ENCODE measurements at places on chromosomes 7 and 10.

GRCh38 chr10:3165196-3165595 is 7.4 kb downstream of the PITRM1 start:
- H3K4me3 ChIP-seq: no peak overlapping the region
- no peaks in the 10 kb centered on the region for H3K27me3 ChIP-seq
- H3K27ac ChIP-seq: no peak overlapping the region
- DNase-seq: no peak

GRCh38 chr7:45399069-45399468 is 175.1 kb upstream of the ADCY1 start:
- H3K4me1 ChIP-seq: no peaks in the 10 kb centered on the region
- no peak overlapping the region for H3K27ac ChIP-seq
- H3K27me3 ChIP-seq: no peaks in the 10 kb centered on the region
- no peak overlapping the region for H3K4me3 ChIP-seq
- no peak for DNase-seq

DNA sequence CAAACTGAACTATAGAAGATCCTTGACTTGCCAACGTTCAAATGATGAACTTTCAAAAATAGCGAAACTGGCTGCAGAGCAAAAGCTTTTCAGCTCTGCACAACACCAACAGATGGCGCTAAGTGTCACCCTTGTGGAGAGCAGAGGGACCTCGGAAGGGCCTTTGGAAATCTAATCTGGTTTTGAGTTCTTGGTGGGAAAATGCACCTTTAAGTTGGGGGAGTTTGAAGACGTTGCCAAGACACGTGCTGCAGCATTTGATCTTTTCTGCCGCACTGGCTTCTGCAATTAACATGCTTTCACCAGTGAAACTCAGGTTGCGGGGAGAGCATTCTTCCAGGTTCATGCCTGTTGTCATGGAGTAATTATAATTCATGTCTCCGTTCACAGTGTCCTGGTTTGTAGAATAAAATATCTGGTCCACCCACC is 26.3 kb upstream of the WDR11 start:
- H3K36me3 ChIP-seq: no peaks in the 10 kb centered on the region
- no peaks in the 10 kb centered on the region for H3K27me3 ChIP-seq
- DNase-seq: no peak
- no peak overlapping the region for H3K27ac ChIP-seq
- no peaks in the 10 kb centered on the region for H3K4me1 ChIP-seq
- H3K4me3 ChIP-seq: no peak overlapping the region

- H3K4me3 ChIP-seq: peak within 1 kb of the TSS; percentile 60
- peak; percentile 68 for DNase-seq
- H3K27ac ChIP-seq: peak within 1 kb of the TSS; percentile 90
- no peaks in the 10 kb centered on the region for H3K27me3 ChIP-seq
- no peaks in the 10 kb centered on the region for H3K36me3 ChIP-seq
These were observed at the start of gene JAZF1 for GRCh38 chr7:28180364-28181147. JAZF1 (minus strand) TSS chr7:28180795.

- H3K27ac ChIP-seq: no peak overlapping the region
- H3K4me1 ChIP-seq: no peaks in the 10 kb centered on the region
- DNase-seq: no peak
- H3K4me3 ChIP-seq: no peak overlapping the region
- H3K27me3 ChIP-seq: no peaks in the 10 kb centered on the region
These were observed 82.5 kb downstream of the SLC35B4 start for GRCh38 chr7:134234216-134234615.

DNA sequence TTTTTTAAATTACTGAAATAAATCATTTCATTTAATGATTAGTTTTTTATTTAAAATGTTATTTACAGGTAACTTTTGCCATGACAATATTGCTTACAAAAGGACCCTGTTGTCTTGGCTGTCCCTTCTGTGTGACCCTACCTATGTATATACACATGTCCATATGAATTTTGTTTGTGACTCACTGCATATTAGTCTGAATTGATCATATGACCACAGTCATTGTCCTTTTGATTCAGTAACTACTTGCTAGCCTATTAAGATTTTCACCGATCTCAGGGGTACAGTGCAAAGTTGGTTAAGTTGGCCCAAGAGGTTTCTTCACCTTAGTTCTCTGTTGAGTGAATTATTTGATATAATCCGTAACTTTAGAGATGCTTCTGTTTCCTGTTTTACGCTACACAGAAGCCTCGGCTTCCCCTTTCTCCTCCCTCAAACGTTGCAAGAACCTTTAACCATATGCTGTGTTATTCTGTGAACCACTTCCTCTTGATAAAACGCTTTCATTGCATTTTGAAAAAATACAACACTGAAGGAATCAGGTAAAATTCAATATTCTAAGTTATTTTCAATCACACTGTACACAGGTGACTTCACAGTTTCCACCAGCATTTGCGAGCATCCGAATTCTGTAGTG is 43.9 kb downstream of the APBB1IP start:
- H3K27me3 ChIP-seq: no peaks in the 10 kb centered on the region
- DNase-seq: no peak
- H3K27ac ChIP-seq: no peak overlapping the region

DNA sequence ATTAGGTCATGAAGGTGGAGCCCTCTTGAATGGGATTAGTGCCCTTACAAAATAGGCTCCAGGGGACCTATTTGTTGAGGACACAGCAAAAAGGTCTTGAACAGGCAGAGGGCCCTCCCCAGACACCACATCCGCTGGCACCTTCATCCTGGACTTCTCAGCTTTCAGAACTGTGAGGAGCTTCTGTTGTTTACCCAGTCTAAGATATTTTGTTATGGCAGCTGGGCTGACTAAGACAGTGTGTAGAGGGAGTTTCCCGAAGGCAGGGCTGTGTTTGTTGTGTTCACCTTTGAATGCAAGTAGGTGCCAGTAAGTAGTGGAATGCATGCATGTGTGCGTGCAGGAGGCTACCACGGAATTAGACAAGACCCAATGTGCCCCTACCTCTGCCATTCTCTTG is 106.7 kb downstream of the PTPRE start:
- no peak overlapping the region for H3K27ac ChIP-seq
- H3K36me3 ChIP-seq: no peaks in the 10 kb centered on the region
- no peak overlapping the region for H3K4me3 ChIP-seq
- peaks cover 25% of the 10 kb centered on the region for H3K4me1 ChIP-seq

GRCh38 chr10:95304463-95304862 is 13.7 kb upstream of the PDLIM1 start:
- H3K4me3 ChIP-seq: no peak overlapping the region
- DNase-seq: no peak
- peaks cover 46% of the 10 kb centered on the region for H3K4me1 ChIP-seq
- H3K27ac ChIP-seq: no peak overlapping the region
- H3K36me3 ChIP-seq: no peaks in the 10 kb centered on the region

DNA sequence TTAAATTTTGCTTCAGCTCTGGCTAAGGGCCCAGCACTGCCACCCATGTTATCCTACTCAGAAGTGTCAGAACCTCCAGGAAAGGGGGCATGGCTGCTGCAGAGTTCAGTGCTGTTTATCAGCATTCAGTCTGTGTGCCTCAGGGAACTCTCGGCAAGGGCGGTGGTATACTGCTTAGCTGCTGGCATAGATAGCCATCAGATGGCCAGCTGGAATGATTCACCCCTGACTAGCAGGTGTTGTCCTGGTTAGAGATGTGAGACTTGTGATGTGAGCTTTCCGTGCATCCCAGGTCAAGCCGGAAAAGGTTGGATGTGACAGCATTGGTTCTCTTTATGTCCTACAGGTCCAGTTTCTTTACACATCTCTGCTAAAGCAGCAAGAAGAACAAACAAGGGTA is 22.1 kb downstream of the CEP55 start:
- peaks cover 16% of the 10 kb centered on the region for H3K4me1 ChIP-seq
- DNase-seq: no peak
- no peaks in the 10 kb centered on the region for H3K36me3 ChIP-seq
- H3K27me3 ChIP-seq: no peaks in the 10 kb centered on the region
- H3K4me3 ChIP-seq: no peak overlapping the region

DNA sequence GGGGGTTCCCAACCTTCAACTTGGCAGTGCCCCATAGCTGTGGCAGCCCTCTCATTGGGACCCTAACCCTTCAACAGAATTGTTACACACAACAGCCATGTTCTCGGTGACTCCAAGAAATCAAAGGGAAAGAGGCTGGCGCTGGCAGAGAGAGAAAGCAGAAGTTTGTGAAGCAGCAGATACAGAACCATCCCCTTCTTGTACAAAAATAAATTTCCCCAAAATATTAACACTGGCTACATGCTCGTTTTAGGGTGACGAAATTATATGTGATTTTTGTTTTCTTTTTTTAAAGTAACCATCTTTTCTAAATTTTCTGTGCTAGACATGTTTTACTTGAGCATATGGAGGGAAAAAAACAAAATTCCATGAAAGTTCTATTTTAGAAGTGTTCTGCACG is 45.2 kb upstream of the SAMD8 start:
- H3K36me3 ChIP-seq: no peaks in the 10 kb centered on the region

GRCh38 chr10:98445200-98445812 is 1.4 kb downstream of the HPS1 start:
- H3K4me1 ChIP-seq: peaks cover 14% of the 10 kb centered on the region
- H3K27me3 ChIP-seq: no peaks in the 10 kb centered on the region
- peak overlapping the region; percentile 90 for H3K27ac ChIP-seq
- no peak for DNase-seq
- H3K4me3 ChIP-seq: peak overlapping the region; percentile 67

DNA sequence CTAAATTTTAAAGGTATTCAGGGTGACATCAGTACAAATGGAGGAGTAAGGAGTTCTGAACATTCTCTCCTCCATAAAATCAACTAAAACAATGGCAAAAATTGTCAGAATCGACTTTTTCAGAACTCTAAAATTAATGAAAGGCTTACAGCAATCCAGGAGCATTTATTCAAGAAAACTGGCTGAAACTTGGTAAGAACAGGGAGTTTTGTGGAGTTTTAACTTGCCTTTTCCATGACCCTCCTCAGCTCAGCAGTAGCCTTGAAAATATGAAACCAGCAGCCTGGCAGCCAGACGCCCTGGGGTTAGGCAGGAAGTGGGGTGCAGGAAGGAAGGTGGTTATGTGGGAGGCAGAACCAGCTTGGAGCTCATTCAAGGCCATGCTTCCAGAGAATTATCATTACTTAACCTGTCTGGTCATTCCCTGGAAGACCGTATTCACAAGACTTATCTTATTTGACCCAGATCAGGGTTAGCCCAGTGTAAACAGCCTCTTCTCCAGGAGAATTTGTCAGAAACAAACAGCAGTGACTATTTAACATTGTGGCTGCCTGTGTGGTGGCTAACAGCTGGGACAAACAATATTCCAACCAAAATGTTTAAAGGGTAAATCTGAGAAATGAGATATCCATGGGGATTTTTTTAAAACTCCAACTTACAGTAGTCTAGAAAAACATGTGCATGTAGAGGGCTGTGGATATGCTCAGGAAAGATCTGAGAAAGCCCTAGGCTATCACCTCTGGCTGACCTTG is 75.7 kb upstream of the MACROH2A2 start:
- H3K4me1 ChIP-seq: no peaks in the 10 kb centered on the region
- H3K27ac ChIP-seq: no peak overlapping the region
- DNase-seq: no peak
- H3K27me3 ChIP-seq: peaks cover 22% of the 10 kb centered on the region
- no peak overlapping the region for H3K4me3 ChIP-seq
- no peaks in the 10 kb centered on the region for H3K36me3 ChIP-seq
